Hindlimb muscle (tissue), 1 donor: ENCODE measurements at places on chromosomes 16 and 17. TPM values are rescaled to one million over a fixed set of nuclear protein-coding genes. Genes with fewer than 3 reads are reported as not detected.

GRCh38 chr16:54687043-54687899, 243.4 kb upstream of the IRX5 start:
- DNase-seq: no peak

- DNase-seq: no peak
Measured at GRCh38 chr17:77999413-78000173, 41.1 kb downstream of the TNRC6C start.

DNA sequence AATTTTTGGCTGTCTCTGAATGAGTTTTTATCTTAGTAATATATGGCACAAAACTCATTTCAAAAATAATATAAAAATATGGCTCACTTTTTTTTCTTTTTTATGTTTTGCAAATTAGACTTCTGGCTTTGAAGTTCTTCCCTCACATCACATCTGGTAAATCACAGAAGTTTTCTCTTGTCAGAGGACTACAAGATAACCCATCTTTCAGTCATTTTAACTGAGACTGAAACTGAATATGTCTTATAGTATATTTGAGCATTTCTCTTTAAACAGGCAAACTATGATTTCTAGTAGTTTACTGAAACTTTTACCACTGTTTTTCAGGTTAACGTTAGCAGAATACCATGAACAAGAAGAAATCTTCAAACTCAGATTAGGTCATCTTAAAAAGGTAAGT, 51.1 kb upstream of the MRC2 start:
- DNase-seq: no peak

DNA sequence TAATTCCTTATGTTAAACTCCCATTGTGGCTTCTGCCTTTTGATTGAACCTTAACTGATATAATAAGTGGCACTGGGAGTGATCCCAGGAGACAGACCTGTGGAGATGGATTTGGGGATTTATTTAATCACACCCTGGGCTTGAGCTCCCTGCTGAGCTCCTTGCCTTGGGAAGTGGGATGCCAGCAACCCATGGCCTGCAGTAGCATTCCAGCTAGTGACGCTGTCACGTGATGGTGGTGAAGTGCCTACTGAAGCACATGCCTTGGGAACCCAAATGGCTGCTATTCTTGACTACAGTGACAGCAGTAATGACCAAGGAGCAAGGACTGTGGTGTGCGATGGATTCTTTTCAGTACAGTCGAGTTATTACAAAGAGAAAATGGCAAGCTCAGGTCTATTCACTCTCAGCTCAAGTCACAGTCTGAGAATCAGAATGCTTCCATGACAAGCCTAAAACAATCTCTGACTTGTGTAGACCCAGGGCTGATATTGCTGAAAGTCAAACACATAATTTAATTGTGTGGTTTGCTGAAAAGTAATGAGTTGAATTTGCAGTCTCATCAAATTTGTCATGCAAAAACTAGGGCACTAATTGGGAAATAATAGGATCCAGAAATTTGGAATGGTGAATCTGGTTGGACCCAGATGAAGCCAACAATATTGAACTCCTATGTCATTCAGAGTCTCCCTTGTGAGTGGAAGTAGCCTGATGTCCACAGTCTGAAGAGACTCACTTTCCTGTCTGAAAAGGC, 47.1 kb downstream of the BCL7C start:
- no peak for DNase-seq

DNA sequence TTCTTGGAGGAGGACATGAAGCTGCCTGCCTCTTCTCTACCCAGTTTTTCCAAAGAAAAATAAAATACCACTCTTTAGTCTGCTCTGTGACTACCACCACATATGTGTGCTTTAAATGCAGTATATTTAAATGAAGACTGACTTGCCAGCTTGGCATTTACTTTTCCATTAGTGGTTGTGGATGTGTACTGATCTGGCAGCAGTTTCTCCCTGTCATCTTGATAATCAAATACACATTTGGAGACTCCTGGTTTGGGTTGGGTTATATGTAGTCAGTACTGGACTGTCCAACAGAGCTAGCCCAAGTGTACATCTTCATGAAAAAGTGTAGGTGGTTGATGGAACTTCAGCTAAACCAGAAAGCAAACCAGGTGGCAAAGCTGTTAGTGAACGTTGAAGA, 19.9 kb downstream of the COX10 start:
- DNase-seq: no peak

DNA sequence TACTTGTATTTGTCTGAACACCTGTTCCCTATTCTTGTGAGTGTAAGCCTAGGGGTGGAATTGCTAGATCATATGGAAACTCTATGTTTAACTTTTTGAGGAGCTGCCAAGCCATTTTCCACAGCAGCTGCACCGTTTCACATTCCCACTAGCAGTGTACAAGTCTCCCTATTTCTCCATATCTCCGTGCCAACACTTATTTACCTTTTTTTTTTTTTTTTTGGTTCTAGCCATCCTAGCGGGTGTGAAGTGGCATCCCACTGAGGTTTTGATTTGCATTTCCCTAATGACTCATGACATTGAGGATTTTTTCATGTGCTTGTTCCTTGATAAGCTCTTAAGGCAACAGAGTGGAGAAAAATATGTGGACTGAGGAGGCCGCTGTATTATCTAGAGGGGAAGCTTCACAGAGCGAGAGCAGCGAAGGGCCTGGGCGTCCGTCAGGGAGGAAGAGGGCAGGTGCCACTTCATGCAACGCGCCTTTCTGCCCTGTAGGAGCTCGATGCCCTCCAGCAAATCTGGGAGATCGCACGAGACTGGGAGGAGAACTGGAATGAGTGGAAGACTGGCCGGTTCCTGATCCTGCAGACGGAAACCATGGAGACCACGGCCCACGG, 50.0 kb downstream of the DNAH2 start:
- DNase-seq: no peak

GRCh38 chr17:7887482-7888183, 956 bp upstream of the CHD3 start:
- peak; percentile 97 for DNase-seq

GRCh38 chr17:17119533-17119932, 77.3 kb downstream of the MPRIP start:
- peak; percentile 52 for DNase-seq

DNA sequence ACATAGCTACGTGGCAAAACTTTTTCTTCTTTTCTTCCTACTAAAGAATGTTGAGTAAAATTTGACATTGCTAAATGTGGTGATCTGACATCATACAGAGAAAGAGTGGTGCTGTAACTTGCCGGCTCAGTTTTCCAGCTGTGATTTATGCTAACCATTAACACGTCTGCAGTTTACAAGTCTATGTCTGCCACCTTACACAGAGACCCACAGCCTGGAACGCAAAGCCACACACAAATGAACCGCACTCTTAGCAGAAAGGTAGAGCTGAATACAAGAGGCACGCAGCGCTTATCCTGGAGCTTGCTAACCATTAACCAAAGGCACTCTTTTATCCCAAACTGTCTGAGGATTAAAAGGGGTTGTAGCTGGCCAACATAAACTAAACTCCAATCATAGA, 31.9 kb downstream of the CACNG1 start:
- no peak for DNase-seq

DNA sequence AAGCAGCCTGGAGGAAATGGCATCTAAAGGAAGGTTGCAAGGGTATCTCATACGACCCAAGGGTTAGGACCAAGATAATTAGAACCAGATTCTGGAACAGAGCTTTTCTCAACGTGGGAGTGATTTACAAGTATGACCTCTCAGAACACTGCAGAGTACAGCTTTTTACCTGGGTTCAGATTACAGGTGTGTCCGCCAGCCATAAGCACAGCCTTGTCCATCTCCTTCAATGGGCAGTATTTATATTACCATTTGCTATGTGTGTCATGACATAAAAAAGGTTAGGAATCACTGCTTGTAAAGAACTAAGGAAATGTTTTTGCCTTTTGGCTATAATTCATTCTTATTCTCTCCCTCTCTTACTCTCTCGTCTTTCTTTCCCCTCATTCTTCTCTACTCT, 36.7 kb downstream of the MYO1D start:
- no peak for DNase-seq

DNA sequence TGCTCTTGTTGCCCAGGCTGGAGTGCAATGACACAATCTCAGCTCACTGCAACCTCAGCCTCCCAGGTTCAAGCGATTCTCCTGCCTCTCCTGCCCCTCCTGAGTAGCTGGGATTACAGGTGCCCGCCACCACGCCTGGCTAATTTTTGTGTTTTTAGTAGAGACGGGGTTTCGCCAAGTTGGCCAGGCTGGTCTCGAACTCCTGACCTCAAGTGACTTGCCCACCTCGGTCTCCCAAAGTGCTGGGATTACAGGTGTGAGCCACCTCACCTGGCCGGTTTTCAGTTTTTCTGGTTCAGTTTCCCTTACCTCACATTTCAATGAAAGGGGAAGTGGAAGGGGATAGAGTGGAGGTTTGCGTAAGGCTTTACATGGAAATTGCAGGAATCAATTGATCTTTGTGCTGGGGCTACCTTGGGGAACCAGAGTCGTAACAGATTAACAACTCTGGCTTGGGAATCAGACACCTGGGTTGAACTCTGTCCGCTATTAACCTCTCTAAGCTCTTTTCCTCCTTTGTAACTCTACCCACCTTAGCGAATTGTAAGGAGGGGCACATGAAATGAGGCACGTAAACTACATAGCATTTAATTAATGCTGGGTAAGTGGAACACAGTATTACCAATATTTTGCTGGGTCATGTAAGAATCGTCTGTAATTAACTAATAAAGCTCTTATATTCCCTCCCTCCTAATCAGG, 3.2 kb downstream of the MPV17L start:
- DNase-seq: no peak

GRCh38 chr17:75077496-75078283, 10.1 kb upstream of the SLC16A5 start:
- no peak for DNase-seq

Gene UBE2Z
- 54.1 TPM for polyA plus RNA-seq

Gene ARHGAP44
- polyA plus RNA-seq: 4.5 TPM

Gene UTP4
- polyA plus RNA-seq: 37.2 TPM

Gene ZCCHC14
- 23.1 TPM for polyA plus RNA-seq

Gene RND2
- polyA plus RNA-seq: 0.45 TPM

Gene RSKR
- polyA plus RNA-seq: 17.2 TPM

Gene NSMCE1
- 46.8 TPM for polyA plus RNA-seq

Gene CFAP119
- polyA plus RNA-seq: 2.6 TPM

Gene C17orf75
- 20.5 TPM for polyA plus RNA-seq

Gene TBC1D3K
- not detected for polyA plus RNA-seq

Gene SRP68
- 86.8 TPM for polyA plus RNA-seq

Gene ALOX12B
- polyA plus RNA-seq: not detected

Gene HSF5
- 0.05 TPM for polyA plus RNA-seq
